Fibroblast of the aortic adventitia (primary cell): ENCODE measurements at places on chromosomes 11 and 22. TPM values are rescaled to one million over a fixed set of nuclear protein-coding genes. Genes with fewer than 3 reads are reported as not detected.
A peak's percentile ranks its signal among the peaks of the same experiment; 100 is the strongest.

GRCh38 chr22:26648011-26648497, 9.3 kb upstream of the MIAT start:
- DNase-seq, result no peak

The STK33 gene
- 1.1 and 3.8 TPM in 2 replicates for total RNA-seq

DNA sequence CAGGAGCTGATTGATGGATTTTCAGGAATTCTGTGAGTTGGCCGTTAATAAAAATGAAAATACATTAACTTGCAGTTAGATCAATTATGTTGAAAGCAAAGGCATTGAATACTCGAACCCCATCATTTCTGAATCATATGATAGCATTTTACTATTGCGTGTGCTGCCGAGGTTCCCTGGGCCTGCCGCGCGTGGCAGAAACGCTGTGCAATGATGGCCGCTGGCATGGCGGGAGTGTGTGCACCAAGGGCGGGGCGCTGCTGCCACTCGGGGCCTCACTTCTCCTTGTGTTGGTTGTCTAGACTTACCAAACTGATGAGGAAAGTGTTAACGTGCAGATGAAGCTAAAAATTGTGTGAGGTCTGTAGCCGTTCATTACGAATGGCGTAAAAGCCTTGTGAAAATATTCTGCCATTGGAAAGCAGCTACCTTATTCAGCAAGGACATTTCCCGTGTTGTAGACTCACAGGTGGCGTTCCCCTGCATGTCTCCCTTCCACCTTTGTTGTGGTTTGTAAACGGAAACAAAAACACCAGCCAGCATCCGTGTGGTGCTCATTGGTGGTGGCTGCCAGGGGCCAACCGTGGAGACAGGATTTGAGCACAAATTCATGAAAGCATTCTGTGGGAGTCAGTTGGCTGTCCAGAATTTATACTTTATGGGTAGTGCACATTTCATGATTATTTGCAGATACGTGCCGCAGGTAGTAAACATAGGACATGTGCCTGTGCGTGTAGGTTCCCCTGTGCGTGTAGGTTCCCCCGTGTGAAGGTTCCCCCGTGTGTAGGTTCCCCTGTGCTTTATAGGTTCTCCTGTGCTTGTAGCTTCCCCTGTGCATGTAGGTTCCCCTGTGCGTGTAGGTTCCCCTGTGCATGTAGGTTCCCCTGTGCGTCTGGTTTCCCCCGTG, 5.9 kb upstream of the GRAMD4 start:
- no peak for DNase-seq

The OR51I1 gene
- total RNA-seq, result 0.09 TPM in 1 of 2 replicates, not detected in the other

- no peak for DNase-seq
Observed at GRCh38 chr11:9596926-9597464, 23.5 kb downstream of the WEE1 start.

- DNase-seq, result no peak
Observed at GRCh38 chr22:39301108-39301507, 18.3 kb downstream of the RPL3 start.

GRCh38 chr11:83764643-83765042, 478.5 kb upstream of the CCDC90B start:
- DNase-seq, result no peak

The MB gene
- not detected in 2 replicates for total RNA-seq

GRCh38 chr11:94731880-94732601, 36.1 kb upstream of the AMOTL1 start:
- DNase-seq, result peak; percentile 74
